ENCODE measurements at places on chromosomes 5 and 9. TPM values are rescaled to one million over a fixed set of nuclear protein-coding genes. Genes with fewer than 3 reads are reported as not detected.

Gene SLIT3
- 38.3 TPM for total RNA-seq

Gene CDO1
- 8.3 TPM for total RNA-seq

Gene PCDHGA4
- total RNA-seq, result 6.8 TPM

Gene PAPPA
- 86.9 TPM for total RNA-seq

Gene INSL4
- not detected for total RNA-seq

DNA sequence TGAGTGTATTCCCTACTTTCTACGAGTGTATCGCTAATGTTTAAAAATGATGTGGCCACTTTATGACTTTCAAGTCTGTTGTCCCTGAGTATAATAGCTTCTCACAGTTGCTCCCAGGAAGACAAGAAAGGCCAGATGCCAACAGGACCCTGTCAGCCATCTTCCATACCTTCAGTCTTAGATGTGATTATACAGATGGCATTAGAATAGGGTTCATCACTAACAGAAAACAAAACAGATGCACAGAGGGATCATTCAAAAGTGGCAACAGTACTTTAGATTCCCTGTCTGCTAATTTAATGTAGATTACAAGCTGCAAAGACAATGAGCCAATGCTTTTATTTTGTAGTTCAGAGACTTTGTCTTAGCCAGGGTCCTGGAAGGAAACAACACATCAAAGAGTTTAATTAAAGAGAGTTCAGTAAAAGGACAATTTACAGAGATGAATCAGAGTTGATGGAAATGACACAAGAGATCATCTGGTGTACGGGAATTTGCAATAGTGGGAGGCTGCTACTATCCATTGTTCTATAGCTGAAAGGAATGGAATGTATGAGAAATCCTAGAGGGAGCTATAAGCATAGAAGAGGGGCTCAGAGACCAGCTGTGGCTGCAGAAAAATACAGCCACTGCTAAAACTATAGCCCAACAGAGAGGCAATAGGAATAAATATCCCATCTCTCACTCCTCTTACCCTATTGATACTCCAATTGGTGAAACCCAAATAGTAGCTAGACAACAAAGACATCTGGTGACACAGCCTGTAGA is 393.7 kb upstream of the SMC2 start:
- no peak overlapping the region for H3K27ac ChIP-seq
- no peak overlapping the region for H3K4me3 ChIP-seq
- no peaks in the 10 kb centered on the region for H3K27me3 ChIP-seq
- no peak for DNase-seq
- no peaks in the 10 kb centered on the region for H3K4me1 ChIP-seq

GRCh38 chr5:144260121-144260520 is 89.4 kb downstream of the KCTD16 start:
- no peaks in the 10 kb centered on the region for H3K36me3 ChIP-seq
- no peak overlapping the region for H3K4me3 ChIP-seq
- no peaks in the 10 kb centered on the region for H3K27me3 ChIP-seq

- peak; percentile 95 for DNase-seq
- H3K36me3 ChIP-seq, result no peaks in the 10 kb centered on the region
- peak overlapping the region; percentile 68 for H3K4me3 ChIP-seq
Observed at GRCh38 chr9:127224178-127224882, 40.2 kb upstream of the GARNL3 start.

DNA sequence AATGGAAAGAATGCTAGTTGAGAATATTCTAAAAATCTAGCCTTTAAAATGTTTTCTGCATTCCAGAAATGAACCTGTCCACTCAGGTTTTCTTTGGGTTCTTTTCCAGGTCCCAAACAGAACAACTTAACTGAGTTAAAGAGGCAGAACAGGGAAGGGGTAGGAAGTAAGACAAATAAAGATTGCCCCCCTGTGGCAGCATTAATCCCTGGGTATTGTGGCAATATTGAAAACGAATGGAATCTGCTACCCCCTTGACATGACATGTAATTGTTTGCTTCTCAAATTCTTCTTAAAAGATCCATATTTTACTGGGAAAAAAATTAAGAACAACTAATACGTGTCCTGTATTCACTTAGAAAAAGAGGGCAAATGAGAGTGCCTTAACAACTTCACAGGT is 9.3 kb upstream of the RBM22 start:
- DNase-seq, result no peak
- peaks cover 71% of the 10 kb centered on the region for H3K36me3 ChIP-seq
- no peaks in the 10 kb centered on the region for H3K27me3 ChIP-seq
- no peak overlapping the region for H3K4me3 ChIP-seq

DNA sequence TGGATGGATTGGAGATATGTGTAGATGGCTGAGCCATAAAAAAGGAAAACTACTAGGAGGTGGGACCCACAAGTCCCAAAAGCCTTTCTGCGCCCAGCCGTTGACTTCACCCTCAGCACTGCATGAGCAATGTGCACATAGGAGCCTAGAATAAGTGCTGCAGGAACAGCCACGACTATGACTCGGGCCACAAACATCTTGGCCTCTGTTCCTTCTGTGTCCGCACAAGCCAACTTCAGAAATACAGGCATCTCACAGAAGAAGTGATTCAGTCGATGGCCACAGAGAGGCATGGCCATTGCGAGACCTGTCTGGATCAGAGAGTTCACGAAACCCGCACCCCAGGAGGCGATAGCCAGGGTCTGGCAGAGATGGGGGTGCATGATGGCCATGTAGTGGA is 587 bp downstream of the OR2Y1 start:
- H3K36me3 ChIP-seq, result no peaks in the 10 kb centered on the region
- no peak overlapping the region for H3K27ac ChIP-seq
- no peak overlapping the region for H3K4me3 ChIP-seq

DNA sequence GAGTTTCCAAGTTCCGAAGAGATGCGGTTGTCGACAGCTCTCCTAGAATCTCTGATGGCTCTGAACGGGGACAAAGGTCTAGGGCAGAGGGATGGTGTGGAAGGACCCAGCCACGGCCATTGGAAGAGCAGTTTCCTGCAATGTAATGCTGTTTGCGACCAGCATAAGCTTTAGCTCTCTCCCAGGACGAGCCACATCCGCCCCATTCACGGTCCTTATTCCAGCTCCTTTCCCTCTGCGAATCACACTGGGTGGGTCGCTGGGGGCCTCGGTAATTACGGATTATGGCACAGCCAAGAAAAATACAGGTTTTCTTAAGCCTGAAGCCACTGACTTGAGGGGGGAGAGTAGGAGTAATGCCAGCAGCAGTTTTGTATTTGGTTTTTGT is 22.7 kb downstream of the ANXA2R start:
- no peaks in the 10 kb centered on the region for H3K27me3 ChIP-seq
- peak overlapping the region; percentile 84 for H3K4me3 ChIP-seq
- H3K27ac ChIP-seq, result peak overlapping the region; percentile 98
- peak; percentile 71 for DNase-seq
- H3K4me1 ChIP-seq, result peaks cover 24% of the 10 kb centered on the region

DNA sequence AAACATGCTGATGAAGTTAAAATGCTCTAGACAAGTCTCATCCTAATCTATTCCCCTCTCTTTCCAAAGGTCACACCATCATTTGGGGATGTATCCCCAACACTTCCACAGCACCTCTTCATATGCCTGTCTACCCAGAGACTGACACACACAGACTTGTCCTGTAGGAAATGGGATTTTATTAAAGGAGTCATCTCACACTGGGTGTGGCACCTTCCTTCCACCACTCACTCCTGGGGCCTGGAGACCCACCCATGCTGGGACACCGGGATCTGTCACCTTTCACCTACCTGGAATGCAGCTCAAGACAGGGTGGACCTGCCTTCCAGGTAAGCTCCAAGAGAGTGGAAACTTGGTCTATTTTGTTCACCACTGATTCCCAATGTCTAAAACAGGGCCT is 99.4 kb upstream of the HAND1 start:
- DNase-seq, result no peak
- no peaks in the 10 kb centered on the region for H3K4me1 ChIP-seq
- H3K4me3 ChIP-seq, result no peak overlapping the region
- no peaks in the 10 kb centered on the region for H3K36me3 ChIP-seq

DNA sequence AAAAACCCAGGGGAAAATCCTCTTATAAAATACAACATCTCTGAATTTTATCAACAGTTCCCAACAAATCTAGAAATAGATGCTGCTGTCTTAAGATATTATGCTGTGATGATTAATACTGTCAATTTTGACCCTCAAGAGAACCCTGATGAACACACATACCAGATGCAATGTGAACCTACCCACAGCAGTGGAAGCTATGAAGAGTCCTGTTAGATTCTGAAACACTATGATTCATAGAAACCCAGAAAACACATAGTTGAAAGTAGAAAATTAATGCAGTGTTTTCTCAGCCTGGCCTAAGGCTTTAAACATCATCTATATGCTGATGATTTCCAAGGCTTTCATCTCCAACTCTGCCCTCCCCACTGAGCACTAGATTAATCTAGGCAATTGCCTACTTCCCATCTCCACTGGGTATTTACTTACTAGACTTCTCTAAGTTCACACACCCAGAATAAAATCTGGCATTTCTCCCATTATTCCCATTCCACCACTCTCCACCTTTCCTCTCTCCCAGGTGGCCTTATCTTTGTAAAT is 296.2 kb downstream of the CTNND2 start:
- no peak for DNase-seq
- no peaks in the 10 kb centered on the region for H3K36me3 ChIP-seq
- no peaks in the 10 kb centered on the region for H3K4me1 ChIP-seq
- no peaks in the 10 kb centered on the region for H3K27me3 ChIP-seq
- no peak overlapping the region for H3K4me3 ChIP-seq
- H3K27ac ChIP-seq, result no peak overlapping the region

GRCh38 chr5:168679515-168679920 is 100.3 kb upstream of the PANK3 start:
- H3K27me3 ChIP-seq, result no peaks in the 10 kb centered on the region
- no peaks in the 10 kb centered on the region for H3K36me3 ChIP-seq
- H3K4me3 ChIP-seq, result no peak overlapping the region
- H3K27ac ChIP-seq, result no peak overlapping the region
- peak; percentile 85 for DNase-seq

- no peaks in the 10 kb centered on the region for H3K4me1 ChIP-seq
- peaks cover 9% of the 10 kb centered on the region for H3K27me3 ChIP-seq
- H3K36me3 ChIP-seq, result no peaks in the 10 kb centered on the region
- no peak overlapping the region for H3K27ac ChIP-seq
Observed at GRCh38 chr9:109190151-109190550, 23.1 kb upstream of the FRRS1L start.

DNA sequence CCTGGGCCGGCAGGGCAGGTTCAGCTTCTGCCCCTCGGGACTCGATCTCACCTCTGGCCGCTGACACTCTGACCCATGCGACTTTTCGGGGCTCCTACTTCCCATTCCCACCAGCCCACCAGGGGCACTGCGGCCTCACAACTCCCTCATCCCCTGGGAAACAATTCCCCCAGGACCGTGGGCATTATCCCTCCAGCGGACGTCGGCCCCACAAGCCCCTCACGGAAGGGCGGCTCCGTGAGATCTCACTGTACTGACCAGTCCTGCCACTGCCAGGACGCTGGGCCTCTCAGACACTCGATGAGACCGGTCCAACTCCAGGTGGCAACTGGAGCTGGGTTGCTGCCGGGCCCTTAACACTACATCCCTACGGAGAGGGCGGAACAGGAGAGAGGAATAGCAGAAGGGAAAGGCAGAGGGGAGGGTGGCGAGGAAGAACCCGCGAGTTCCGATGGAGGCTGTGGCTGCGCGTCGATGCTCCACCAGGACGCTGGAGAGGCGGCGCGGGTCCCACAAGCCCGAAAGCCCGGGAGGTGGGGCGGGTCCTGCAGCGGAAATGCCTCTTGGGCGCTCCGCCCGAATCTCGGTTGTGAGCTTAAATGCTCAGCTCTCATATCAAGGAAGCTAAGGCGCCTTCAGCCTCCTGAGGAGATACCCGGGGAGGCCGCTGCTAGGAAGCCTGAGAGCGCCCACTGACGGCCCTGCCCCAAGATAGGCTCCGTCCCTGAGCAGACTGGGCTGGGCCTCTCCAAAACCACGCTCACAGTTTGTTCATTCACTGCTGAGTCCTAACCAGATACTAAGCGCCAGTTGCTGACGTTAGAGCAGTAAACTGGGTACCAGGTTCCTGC is 36.3 kb downstream of the VCP start:
- H3K4me1 ChIP-seq, result peaks cover 4% of the 10 kb centered on the region
- peak overlapping the region; percentile 58 for H3K4me3 ChIP-seq
- peak overlapping the region; percentile 32 for H3K27ac ChIP-seq

- H3K4me3 ChIP-seq, result no peak overlapping the region
- peaks cover 7% of the 10 kb centered on the region for H3K36me3 ChIP-seq
- H3K27ac ChIP-seq, result no peak overlapping the region
- H3K27me3 ChIP-seq, result no peaks in the 10 kb centered on the region
- peaks cover 3% of the 10 kb centered on the region for H3K4me1 ChIP-seq
Observed at GRCh38 chr9:114634387-114634786, 23.2 kb downstream of the TEX53 start.

- no peaks in the 10 kb centered on the region for H3K4me1 ChIP-seq
- H3K4me3 ChIP-seq, result peak overlapping the region; percentile 57
- no peak for DNase-seq
- H3K36me3 ChIP-seq, result no peaks in the 10 kb centered on the region
- H3K27me3 ChIP-seq, result peaks cover 4% of the 10 kb centered on the region
- H3K27ac ChIP-seq, result no peak overlapping the region
Observed at GRCh38 chr5:147382776-147383175, 127.1 kb downstream of the DPYSL3 start.
